Fibroblast of villous mesenchyme (primary cell): ENCODE measurements at places on chromosomes 3 and 15. TPM values are rescaled to one million over a fixed set of nuclear protein-coding genes. Genes with fewer than 3 reads are reported as not detected.

GMNC gene
- total RNA-seq: 0.97 and 3.9 TPM in 2 replicates

CTXND1 gene
- total RNA-seq: not detected in 2 replicates

RGMA gene
- 0.32 TPM in 1 of 2 replicates, not detected in the other for total RNA-seq

BLM gene
- 4.8 and 6.0 TPM in 2 replicates for total RNA-seq

CCR8 gene
- total RNA-seq: not detected in 2 replicates

KIF7 gene
- total RNA-seq: 12.2 and 13.4 TPM in 2 replicates

ROBO2 gene
- total RNA-seq: 3.0 and 6.1 TPM in 2 replicates

PPP1R14D gene
- total RNA-seq: not detected in 2 replicates

CNTN3 gene
- 1.6 and 6.5 TPM in 2 replicates for total RNA-seq

SLC12A8 gene
- 33.2 and 37.6 TPM in 2 replicates for total RNA-seq

RARB gene
- total RNA-seq: 13.2 and 21.6 TPM in 2 replicates

FEZF2 gene
- total RNA-seq: not detected in 2 replicates

ANKUB1 gene
- total RNA-seq: not detected in 2 replicates

DUOXA2 gene
- not detected in 2 replicates for total RNA-seq

OPA1 gene
- total RNA-seq: 81.2 and 91.5 TPM in 2 replicates

RASGRF1 gene
- 0.43 and 0.64 TPM in 2 replicates for total RNA-seq

PLEKHO2 gene
- total RNA-seq: 30.9 and 48.8 TPM in 2 replicates

PARP6 gene
- total RNA-seq: 25.9 and 29.6 TPM in 2 replicates

PSTPIP1 gene
- not detected in 2 replicates for total RNA-seq

ATP13A5 gene
- not detected in 2 replicates for total RNA-seq

CADM2 gene
- under 0.01 and 0.32 TPM in 2 replicates for total RNA-seq

CAPN3 gene
- 0.64 and 2.6 TPM in 2 replicates for total RNA-seq

GOLGA8S gene
- total RNA-seq: under 0.01 TPM in 2 replicates

SEMA6D gene
- total RNA-seq: 3.0 and 17.4 TPM in 2 replicates

CTXN2 gene
- total RNA-seq: not detected in 2 replicates
